Esophagus squamous epithelium (tissue), 5 donors: ENCODE measurements at places on chromosomes 12 and 14. TPM values are rescaled to one million over a fixed set of nuclear protein-coding genes. Genes with fewer than 3 reads are reported as not detected.

The RPS29 gene
- 8,533 TPM for total RNA-seq

The PYM1 gene
- total RNA-seq, result 94.8 TPM

The DAO gene
- total RNA-seq, result not detected

The CLEC14A gene
- 5.9 TPM for total RNA-seq
